Kidney epithelial cell (primary cell): ENCODE measurements at places on chromosomes 2 and 18.

GRCh38 chr2:84844141-84844540 lies 36.7 kb downstream of the TRABD2A start:
- no peak for DNase-seq

- no peak for DNase-seq
These were observed 167.9 kb downstream of the TMEM182 start for GRCh38 chr2:102929721-102930120.

DNA sequence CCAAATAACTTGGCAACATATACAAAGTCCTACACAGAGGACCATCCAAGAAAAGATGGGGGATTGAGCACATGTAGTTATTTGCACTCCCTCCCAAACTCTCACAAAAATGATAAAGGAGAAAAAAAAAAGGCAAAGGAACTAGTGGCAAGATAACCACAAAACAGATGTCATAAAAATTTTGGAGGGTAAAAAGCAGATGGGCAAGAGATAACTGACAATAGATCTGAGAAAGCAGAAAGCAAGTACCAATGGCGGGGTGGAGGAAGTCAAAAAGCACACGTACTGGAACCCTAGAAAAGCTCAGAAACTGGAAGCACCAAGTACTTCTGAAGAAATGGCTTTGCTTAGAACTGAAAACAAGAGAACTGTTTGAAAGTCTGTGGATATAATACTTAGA lies 82.0 kb downstream of the WDPCP start:
- DNase-seq = no peak

- no peak for DNase-seq
These were observed 292.4 kb upstream of the SPRED2 start for GRCh38 chr2:65724752-65725151.

DNA sequence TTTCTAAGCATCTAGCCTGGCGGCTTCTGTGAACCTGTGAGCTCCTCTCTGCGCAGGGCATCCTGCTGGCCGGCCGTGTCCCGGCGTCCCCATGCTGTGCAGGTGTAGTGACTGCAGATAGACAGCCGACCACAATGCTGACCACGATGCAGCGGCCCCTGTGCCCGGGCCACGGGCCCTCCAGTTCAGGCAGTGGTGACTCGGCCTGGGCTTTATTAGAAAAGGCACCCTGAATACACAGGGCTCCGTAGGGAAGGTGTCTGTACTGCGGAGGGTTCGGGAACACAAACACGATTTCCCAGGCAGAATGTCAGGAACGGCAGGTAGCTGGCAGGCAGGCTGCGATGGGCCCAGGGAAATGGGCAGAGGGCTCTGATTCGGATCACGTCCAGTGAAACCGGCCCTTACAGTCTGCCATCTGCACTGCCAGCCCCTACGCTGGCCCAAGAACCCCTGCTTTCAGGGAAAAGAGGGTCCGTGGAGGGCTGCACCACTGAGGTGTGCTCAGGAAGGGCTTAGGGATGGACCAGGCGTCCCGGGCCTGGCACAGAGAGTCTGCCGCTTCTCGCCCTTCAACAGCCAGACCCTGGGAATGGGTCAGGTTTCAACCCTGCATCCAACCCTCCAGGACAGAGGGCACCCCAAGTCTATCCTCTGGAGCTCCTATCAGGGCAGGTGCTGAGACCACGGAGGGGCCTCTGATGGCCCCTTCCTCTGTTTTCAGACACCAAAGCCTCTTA lies 196.5 kb downstream of the HDAC4 start:
- DNase-seq = no peak

DNA sequence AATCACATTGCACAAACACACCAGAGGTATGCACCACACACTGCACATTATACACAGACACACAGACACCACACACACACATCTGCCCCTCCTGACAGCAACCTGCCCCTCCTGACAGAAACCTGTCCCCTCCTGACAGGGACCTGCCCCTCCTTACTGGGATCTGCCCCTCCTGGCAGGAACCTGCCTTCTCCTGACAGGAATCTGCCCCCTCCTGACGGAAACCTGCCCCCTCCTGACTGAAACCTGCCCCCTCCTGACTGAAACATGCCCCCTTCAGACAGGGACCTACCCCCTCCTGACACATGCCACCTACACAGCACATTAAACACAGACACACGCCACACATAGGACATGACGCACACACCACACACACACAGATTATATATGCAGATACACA lies 88.9 kb downstream of the PXDN start:
- DNase-seq = no peak

GRCh38 chr2:199589306-199589705 lies 131.6 kb upstream of the SATB2 start:
- no peak for DNase-seq

- no peak for DNase-seq
These were observed 132.8 kb downstream of the ACOXL start for GRCh38 chr2:110865188-110865587.

DNA sequence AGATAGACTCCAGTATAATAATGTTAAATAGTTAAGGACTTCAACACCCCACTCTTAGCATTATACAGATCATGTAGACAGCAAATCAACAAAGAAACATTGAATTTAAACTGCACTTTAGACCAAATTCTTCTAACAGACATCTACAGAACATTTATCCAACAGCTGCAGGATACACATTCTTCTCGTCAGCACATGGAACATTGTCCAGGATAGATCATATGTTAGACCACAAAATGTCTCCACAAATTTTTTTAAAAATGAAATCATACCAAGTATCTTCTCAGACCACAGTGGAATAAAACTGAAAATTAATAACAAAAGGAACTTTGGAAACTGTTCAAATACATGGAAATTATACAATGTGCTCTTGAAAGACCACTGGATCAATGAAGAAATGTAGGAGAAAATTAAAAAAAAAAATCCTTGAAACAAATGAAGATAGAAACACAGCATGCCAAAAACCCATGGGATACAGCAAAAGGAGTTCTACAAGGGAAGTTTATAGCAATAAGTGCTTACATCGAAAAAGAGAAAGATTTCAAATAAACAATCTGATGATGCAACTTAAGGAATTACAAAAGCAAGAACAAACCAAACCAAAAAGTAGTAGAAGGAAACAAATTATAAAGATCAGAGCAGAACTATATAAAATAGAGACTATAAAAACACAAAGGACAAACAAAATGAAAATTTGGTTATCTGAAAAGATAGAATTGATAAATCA lies 12.3 kb upstream of the SPP2 start:
- no peak for DNase-seq

- DNase-seq = no peak
These were observed 121.1 kb upstream of the PID1 start for GRCh38 chr2:229392196-229392595.
